ENCODE measurements at places on chromosomes 5 and 9.

- no peak for DNase-seq
Observed at GRCh38 chr5:39486361-39486760, 61.6 kb upstream of the DAB2 start.

DNA sequence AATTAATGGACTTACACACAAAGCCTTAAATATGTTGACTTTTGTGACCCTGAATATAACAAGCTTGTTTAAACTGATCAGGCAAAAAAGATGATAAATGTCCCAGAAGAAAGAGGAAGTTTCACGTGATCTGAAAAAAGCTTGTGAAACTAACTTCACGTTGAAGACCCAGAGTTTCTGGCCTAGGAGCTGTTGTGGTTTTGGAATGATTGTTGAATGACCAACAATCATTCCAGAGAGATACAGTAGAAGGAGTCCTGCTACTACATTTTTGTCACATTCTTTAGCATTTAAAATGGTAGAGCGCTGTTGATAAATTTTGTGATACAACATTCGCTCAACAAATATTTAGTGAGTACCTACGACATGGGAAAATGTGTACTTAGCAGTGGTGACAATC is 143.1 kb upstream of the FBN2 start:
- DNase-seq, result no peak

GRCh38 chr5:160496784-160497183 is 75.1 kb downstream of the PTTG1 start:
- DNase-seq, result no peak

- peak; percentile 86 for DNase-seq
Observed at GRCh38 chr9:38339496-38339895, 53.0 kb upstream of the ALDH1B1 start.

GRCh38 chr5:172429201-172429940 is 25.0 kb downstream of the SH3PXD2B start:
- DNase-seq, result peak; percentile 84

- no peak for DNase-seq
Observed at GRCh38 chr9:136247947-136248637, 2.5 kb upstream of the QSOX2 start.

- DNase-seq, result no peak
Observed at GRCh38 chr9:70630971-70631370, 216.5 kb upstream of the KLF9 start.

GRCh38 chr9:69943148-69943806 is 100.4 kb upstream of the MAMDC2 start:
- no peak for DNase-seq

- peak; percentile 41 for DNase-seq
Observed at GRCh38 chr5:38426490-38426889, 130.0 kb downstream of the LIFR start.

- no peak for DNase-seq
Observed at GRCh38 chr5:125011947-125012346, 265.5 kb upstream of the ZNF608 start.

GRCh38 chr5:115686738-115687074 is 60.9 kb upstream of the TMED7 start:
- DNase-seq, result peak; percentile 11

DNA sequence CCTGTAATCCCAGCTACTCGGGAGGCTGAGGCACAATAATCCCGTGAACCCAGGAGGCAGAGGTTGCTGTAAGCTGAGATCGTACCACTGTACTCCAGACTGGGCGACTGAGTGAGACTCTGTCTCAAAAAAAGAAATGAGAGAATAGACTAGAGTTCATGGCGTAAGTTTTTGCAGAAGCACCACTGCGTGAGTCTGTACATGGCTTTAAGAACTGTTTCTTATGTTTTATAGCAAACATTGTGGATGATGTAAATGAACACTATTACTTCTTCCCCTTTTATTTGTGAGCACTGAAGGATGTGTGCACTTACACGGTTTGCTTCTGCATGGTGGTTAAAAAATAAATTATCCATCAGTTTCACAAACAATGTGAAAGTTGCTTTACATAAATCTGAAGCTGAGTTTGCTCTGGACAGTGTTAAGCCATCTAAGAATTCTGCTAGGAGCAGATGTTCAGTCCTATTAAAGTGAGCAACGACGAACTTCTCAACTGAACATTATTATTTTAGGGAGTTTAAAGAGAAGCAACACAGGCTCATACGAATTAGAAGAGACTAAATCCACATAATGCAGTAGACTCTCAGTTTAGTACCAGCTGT is 52.5 kb downstream of the ZFAND5 start:
- DNase-seq, result no peak

- no peak for DNase-seq
Observed at GRCh38 chr9:18371141-18371540, 102.8 kb upstream of the ADAMTSL1 start.

DNA sequence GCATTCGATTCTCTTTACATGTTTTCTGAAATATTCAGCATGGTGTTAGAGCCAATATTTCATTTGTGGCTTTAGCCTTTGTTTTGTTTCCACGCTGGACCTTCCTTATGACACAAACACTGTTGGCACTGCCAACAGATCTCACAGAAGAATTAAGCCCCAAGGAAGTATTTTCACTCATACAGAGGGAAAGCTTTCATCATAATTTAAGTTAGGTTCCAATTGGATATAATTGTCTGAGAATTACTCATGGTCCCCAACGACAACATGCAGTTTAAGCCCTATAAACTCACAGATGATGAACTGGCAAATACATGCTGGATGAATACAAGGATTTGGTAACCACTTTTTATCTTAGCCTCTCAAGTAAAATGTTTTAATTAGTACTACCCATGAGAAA is 259.5 kb downstream of the EBF1 start:
- peak; percentile 23 for DNase-seq

DNA sequence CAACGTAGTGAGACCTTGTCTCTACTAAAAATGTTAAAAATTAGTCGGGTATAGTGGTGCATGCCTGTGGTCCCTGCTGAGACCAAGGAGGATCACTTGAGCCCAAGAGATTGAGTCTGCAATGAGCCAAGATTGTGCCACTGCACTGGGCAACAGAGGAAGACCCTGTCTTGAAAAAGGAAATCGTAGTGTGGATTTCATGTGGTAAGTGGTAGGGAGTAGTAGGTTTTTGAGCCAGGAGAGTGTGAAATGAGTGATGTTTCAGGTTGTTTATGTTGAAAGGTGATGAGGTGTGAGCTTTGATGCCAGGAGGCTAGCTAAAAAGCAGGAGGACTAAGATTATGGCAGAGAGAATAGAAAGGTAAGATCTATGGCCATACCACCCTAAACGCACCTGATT is 5.9 kb downstream of the MATR3 start:
- no peak for DNase-seq

DNA sequence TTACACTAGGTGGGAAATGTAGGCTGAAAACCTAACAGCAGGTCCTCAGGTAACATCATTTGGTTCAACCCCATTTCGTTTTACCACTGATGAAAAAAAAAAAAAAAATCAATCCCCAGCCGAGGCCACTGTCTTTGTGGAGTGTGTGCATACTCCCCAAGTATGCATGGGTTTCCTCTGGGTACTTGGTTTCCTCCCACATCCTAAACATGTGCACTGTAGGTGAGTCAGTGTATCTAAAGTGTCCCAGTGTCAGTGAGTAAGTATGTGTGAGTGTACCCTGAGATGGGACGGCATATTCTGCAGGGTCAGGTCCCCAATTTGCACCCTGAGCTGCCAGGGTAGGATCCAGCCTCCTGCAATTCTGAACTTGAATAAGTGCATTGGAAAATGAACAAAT is 966.5 kb upstream of the DMAC1 start:
- no peak for DNase-seq

DNA sequence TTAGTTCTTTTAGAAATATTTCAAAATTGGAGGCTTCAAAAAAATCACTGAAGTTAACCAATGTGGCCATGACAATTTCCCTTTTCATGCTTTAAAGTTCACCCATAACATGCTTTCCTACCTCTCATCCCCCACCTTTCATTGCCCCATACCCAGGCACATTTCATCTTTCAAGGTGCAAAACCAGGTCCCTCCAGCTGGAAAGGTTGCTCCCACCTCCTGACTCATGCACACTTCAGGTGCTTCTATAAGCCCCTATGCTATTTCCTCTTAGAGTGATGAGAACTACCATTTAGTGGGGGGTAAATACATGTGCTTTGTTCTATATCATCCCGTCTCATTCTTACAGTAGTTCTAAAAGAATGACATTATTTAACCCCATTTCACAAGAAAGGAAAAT is 15.4 kb downstream of the FYB1 start:
- DNase-seq, result no peak

DNA sequence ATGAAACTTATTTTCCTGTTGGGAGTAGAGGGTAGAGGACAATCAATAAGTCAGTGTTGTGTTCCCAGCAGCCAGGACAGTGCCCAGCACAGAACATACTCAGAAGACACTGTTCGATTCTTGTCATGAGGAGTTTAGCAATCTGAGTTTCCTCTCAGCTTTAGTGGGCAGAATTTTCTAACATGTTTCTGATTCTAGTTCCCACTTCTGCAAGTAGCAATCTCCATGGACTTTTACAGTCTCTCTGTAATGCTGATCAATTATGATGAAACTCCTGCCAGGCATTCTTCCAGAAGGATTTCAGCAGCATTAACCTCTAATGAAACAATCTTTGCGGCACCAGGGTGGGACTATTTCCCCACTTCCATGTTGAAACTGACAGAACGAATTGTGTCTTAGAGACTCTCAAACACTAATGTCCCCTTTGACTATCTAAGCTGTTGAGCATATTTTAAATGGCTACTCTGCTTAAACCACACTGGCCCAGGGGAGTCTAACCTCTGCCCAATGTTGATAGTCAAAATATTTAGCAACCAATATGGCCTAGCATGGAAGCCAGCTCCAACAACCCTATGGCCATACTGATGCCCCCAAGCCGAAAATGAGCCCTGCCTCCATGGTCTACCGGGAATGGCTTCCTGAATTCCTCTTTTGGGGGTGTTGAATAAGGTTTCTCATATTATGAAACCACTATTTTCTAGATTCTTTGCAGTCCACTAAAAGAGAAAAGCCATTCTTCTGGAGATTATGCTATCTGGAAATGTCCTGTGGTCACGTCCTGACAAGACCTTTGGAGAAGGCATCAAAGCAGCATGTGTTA is 484.3 kb downstream of the BNC2 start:
- DNase-seq, result peak; percentile 63

DNA sequence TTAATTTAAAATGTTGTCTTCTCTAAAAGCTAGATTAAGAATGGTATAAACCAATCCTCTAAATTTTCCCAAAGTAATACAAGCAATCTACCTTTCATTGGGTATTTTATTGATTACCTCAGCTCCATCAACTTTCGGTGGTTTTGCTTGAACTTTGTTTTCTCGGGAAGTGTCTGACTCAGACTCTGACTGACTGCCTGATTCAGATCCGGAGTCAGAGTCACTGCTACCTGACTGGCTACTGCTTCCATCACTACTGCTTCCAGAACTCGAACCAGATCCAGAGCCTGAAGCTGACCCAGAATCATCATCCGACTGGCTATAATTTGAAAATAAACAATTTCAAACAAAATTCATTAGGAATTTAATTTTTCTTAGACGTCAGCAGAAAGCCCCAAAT is 24.0 kb downstream of the CHD1 start:
- peak; percentile 29 for DNase-seq

GRCh38 chr9:121780177-121781040 is 129.0 kb downstream of the DAB2IP start:
- no peak for DNase-seq

GRCh38 chr5:4531756-4532704 is 608.1 kb upstream of the ADAMTS16 start:
- DNase-seq, result no peak

- no peak for DNase-seq
Observed at GRCh38 chr5:157865781-157866180, 6.8 kb upstream of the CLINT1 start.

- DNase-seq, result no peak
Observed at GRCh38 chr5:91703128-91703527, 320.0 kb upstream of the ARRDC3 start.

DNA sequence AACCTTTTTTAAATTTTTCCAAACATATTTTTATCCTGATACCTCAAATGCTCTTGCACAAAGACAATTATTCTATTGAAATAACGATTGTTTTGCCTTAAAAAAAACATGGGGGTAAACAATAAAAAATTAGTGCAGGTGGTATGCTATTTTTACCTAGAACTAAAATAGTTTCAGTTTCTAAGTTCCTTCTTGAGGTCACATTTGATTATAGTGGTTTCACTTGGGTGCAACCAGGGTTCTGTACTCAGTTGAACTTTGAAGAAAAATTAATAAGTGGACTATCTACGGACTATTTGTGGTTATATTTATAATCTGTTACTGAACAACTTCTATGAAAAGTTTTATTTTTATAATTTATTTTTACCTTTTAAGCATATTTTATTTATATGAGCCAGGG is 387.1 kb upstream of the IZUMO3 start:
- DNase-seq, result no peak

GRCh38 chr5:72522607-72523006 is 15.4 kb upstream of the ZNF366 start:
- no peak for DNase-seq

GRCh38 chr9:4892501-4893194 is 92.4 kb upstream of the JAK2 start:
- DNase-seq, result no peak

DNA sequence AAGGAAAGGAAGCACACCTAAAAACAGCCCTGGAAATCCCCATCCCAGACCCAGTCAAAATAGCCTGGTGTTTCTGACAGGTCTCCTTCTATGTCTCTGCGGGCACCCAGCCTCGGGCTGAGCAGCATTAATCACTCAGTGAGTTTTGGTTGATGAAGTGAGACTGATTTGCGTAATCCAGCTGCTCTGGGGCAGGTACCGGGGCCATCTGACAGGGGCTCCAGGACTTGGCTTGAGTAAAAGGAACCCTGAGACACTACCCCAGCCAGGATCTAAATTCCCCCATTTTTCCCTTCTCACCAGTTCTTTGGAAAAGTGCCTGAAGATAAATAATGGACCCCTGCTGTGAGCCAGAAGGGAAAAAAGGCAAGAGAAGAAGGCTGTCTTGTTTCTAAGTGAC is 596 bp downstream of the SLC28A3 start:
- no peak for DNase-seq

DNA sequence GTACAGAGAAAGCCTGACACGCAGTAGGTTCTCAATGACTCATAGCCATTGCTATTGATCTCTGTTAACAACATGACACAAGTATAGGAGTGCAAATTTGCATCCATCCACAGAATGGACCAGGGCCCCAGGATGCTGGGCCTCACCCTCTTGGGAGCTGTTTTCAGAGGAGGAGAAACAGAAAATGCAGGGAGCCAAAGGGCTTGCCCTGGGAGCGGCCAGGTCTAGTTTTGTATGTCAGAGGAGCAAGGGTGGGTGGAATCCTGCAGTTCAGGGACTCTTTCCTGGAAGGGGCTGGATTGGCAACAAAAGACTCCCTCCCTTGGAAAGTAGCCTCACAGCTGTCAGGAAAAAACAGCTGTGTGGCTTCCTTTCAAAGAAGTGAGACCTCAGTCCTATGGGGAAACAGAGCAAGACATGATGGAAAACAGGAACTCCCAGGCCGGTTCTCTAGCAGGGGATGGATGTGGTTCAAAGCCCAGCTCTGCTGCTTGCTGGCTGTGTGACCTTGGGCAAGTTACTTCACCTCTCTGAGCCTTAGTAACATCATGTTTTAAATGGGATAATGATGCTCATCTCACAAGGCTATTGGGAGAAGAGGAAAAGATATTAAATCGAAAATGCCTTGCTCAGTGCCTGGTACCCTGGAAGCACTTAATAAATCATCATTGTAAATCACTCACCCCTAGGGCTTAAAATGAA is 50.5 kb upstream of the SH3PXD2B start:
- no peak for DNase-seq

All from GM03348 (cell line).